ENCODE measurements at places on chromosomes 12 and 14. TPM values are rescaled to one million over a fixed set of nuclear protein-coding genes. Genes with fewer than 3 reads are reported as not detected.
A peak's percentile ranks its signal among the peaks of the same experiment; 100 is the strongest.

RBP5 gene
- not detected for total RNA-seq

STYK1 gene
- total RNA-seq, result 2.6 TPM

LPAR5 gene
- 10.0 TPM for total RNA-seq

SLC39A5 gene
- 0.70 TPM for total RNA-seq

- DNase-seq, result no peak
Observed at GRCh38 chr14:102924632-102925588, 2.4 kb downstream of the AMN start.

DNA sequence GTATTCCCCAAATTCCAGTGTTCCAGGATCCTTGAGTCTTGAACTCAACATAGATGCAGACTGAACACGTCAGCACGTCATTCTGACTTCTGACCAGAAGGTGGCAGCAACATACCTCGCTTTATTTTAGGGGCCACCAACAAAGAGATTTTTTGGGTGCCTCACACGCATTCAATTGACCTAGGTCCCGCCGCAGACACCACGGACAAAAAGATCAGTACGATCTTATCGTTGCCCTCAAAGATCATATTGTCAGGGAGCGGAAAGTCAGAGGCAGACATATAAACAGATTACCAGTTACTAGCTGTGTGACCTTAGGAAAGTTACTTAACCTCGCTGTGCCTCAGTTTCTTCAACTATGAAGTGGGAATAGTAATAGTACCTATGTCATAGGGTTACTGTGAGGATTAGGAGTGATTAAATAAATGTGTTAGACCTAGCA is 6.5 kb upstream of the PRPH start:
- DNase-seq, result peak; percentile 87

DNA sequence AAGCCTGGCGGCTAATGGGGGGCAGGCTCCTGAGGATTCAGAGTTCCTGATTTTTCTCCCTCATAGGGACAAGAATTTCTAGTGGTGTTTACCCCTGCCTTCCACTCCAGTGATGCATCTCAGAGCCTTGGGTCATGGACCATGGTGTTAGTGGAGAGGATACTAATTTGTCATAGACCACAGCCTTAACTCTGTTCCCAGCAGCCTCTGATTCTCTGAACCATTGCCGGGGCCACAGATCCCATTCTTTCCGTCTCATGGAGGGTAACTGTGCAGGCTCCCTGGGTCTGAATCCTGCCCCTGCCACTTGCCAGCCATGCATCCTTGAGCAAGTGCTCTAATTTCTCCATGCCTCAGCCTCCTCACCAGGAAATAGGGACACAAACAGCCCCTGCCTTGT is 55.1 kb downstream of the RPH3A start:
- DNase-seq, result no peak

- DNase-seq, result no peak
Observed at GRCh38 chr12:121209221-121209620, 708 bp upstream of the P2RX4 start.

DNA sequence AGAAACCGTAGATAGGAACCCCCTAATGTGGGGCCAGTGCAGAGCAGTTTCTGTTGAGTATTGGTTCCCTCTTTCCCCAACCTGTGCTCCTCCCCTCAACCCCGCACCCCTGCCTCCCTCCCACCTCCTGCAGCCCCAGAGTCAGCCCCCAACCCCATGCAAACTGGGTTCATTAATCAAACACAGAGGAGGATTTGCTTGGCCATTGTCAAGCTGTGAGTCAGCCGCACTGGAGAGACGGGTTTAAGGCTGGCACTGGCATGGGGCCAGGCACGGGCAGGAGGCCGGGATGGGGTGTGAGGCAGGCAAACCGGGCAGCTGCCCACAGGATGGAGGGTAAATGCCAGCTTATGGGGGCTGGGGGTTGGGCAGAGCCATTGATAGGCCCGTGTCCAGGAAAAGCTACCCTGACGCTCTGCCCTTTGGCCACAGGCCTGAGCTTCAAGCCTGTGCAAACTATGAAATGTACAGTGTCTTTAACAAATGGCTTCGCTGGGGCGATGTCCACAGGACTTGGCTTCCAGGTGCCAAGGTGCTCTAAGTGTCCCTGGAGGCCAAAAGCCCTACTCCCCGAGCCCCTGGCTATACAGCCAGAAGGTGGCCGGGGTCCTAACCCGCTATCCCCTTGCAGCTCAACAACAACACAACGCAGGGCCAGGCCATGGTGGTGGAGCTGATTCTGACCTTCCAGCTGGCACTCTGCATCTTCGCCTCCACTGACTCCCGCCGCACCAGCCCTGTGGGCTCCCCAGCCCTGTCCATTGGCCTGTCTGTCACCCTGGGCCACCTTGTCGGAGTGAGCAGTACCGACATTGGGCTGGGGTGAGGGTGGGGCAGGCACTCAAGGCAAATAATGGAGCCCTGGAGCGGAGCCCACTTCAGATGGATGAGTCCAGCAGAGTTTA is 1.4 kb downstream of the AQP5 start:
- DNase-seq, result no peak

DNA sequence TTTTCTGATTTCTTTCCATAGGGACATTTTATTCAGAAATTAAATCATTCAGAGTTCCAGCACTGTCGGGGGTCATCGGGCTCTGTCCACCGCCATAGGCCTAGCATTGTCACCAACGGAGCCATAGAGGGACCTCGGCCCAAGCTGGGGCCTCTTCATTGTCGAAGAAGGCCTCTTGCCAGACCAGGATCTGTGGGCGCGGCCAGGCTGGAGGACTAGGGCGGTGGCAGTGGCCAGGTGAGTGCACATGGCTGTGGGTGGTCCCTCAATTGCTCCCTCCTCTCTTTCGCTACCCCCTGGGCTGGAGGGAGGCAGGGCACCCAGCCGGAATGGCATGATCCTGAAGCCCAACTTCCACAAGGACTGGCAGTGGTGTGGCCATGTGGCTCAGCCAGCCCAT is 10.6 kb upstream of the SPSB2 start:
- DNase-seq, result no peak

GRCh38 chr14:29861996-29862395 is 65.7 kb downstream of the PRKD1 start:
- DNase-seq, result no peak

DNA sequence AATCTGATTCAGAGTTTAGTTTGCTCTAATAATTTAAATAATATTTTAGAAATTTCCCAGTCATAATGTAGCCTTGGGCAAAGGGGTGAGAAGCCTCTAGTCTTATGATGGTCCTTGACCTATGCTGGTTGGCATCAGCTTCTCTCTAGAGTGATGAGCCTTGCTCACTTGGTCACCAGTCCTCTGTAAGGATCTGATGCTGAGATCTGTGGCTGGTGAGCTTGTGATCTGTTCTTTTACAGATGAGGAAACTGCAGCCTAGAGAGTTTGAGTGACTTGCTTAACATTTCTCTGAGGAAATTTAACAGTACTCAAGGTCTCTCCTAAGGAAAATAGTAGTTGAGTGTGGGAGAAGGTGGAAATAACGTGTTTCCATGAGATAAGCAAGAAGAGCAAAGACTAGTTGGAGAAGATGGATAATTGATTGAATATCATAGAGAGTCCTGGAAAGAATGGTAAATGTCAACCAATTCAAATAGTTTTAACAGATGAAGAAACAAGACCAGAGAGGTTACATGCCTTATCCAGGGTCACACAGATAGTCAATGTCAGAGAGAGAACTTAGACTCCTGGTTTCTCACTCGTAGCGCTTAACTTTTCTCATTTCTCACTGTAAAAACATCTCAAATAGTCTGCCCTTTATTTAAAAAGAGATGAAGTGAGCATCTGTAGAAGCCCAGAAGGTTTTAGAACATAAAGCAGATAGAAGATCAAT is 89.7 kb upstream of the ETV6 start:
- DNase-seq, result no peak

GRCh38 chr14:63840981-63841380 is 11.8 kb upstream of the SYNE2 start:
- DNase-seq, result peak; percentile 77

GRCh38 chr12:42605685-42606084 is 16.1 kb upstream of the PRICKLE1 start:
- DNase-seq, result no peak

Data from natural killer cell (primary cell).